Effector memory CD4-positive, alpha-beta T cell (primary cell): ENCODE measurements at places on chromosomes 11 and 22.

- DNase-seq: no peak
Measured at GRCh38 chr11:34203377-34203871, 98.0 kb downstream of the NAT10 start.

- DNase-seq: no peak
Measured at GRCh38 chr22:35384527-35384926, 3.6 kb downstream of the HMOX1 start.

GRCh38 chr11:127651175-127651887, 650.8 kb upstream of the KIRREL3 start:
- DNase-seq: no peak

DNA sequence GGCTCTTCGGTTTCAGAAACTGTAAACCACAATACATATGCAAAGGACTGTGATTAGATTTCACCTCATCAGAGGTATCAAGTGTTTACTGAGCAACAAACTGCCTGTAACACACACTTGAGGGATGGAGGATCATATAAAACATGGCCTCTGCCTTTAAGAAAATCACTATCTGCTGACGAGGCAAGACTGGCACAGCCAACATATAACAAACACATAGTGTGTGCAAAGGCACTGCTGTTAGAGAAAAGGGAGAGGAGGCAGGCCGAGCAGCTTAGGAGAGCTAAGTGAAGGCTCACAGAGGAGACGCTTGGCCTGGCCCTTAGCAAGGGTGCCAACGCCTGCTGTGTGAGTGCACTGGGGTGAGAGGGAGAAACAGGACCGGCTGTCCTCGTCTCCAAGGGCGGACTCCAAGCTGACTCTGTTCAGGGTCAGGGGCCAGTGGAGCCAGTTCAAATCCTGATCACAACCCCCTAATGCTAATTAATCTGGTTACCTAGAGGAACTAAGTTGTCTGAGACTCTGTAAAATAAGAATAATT, 48.2 kb downstream of the LRFN4 start:
- DNase-seq: no peak

GRCh38 chr11:64065712-64066111, 30.0 kb downstream of the FLRT1 start:
- DNase-seq: no peak

DNA sequence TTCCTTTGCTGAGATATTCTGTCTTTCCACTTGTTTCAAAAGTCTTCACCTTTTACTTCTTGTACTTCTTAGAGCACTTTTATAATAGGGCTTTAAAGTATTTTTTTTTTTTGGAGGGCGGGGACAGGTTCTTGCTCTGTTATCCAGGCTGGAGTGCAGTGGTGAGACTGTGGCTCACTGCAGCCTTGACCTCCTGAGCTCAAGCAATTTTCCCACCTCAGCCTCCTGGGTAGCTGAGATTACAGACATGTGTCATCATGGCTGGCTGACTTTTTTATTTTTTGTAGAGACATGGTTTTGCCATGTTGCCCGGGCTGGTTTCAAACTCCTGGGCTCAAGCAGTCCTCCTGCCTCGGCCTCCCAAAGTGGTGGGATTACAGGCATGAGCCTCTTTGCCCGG, 57.9 kb downstream of the DYNC2H1 start:
- no peak for DNase-seq

- no peak for DNase-seq
Measured at GRCh38 chr11:61181489-61181888, 20.3 kb upstream of the VPS37C start.

DNA sequence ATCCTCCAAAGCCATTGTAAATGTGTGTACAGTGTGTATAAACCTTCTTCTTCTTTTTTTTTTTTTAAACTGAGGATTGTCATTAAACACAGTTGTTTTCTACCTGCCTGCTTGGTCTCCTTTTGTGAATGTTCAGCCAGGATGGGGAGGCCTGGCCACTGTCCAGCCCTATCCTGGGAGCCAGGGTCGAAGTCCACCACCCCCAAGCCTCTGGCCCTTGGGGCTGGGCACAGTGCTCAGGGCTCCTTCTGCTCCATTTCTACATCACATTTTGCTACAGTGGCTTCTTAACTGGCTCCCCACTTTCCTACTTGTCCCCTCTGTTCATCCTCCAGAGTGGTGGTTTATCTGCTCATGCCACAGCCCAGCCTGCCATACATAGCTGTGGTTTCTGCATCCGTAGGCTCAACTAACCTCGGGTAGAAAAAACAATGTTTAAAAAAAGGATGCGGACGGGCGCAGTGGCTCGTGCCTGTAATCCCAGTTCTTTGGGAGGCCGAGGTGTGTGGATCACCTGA, 2.5 kb upstream of the SMARCB1 start:
- DNase-seq: no peak

DNA sequence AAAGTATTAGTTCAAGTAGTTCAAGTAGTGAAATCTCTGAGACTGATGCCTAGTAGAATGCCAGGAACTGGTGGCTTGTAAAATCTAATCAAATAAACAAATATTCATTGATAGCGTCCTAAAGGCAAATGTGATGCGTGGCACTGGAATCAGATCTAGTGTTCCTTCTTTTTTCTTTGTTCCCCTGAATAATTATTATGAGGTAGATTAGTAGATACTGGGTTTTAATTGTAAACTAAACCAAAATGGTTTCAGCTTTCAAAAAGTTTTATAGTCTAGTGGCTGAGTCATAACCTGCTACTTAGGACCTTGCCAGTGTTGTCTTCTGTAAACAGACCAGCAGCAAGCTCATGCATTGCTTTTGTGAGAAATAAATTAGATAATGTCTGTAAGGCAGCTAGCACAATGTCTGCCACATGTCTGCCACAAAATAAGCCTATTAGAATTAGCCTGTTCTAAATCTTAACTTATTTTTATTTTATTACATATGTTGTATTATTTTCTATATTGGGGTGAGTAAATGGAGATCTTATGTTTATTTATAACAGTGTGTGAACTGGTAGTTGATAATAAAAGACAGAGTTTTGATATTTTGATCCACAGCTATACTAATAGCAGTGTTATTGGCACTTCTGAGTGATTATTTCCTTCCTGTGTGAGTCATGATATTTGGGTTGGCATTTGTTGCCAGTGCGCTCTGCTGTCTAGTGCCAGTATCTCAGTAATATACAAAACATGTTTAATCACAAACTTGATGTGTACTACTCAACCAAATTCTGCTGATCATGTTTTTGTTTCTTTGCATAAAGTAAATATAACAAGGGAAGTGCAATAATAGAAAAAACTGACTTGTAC, 135.7 kb downstream of the TMEM135 start:
- no peak for DNase-seq

- DNase-seq: no peak
Measured at GRCh38 chr11:61034704-61035525, 63.4 kb downstream of the CD6 start.

GRCh38 chr11:62716206-62716605, 8.7 kb downstream of the GNG3 start:
- no peak for DNase-seq

GRCh38 chr11:1196516-1197391, 26.1 kb upstream of the MUC5B start:
- no peak for DNase-seq

DNA sequence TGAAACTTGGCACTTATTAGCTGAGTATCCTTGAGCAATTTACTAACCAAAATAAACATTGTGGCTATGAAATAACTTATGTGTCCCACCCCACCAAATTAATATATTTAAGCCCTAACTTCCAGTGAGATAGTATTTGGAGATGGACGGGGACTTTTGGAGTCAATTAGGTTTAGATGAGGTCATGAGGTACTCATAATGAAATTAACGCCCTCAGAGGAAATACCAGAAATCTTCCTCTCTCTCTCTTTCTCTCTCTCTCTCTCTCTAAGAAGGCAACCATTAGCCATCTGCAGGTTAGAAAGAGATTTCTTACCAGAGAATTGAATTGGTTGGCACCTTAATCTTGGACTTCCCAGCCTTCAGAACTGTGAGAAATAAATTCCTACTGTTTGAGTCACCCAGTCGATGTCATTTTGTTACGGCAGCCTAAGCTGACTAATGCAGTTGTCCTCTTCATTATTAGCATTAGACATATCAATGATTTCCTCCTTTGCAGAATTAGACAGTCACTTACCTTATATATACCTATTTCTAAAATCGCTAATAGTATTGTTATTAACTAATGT, 1284.0 kb downstream of the FAM181B start:
- no peak for DNase-seq

DNA sequence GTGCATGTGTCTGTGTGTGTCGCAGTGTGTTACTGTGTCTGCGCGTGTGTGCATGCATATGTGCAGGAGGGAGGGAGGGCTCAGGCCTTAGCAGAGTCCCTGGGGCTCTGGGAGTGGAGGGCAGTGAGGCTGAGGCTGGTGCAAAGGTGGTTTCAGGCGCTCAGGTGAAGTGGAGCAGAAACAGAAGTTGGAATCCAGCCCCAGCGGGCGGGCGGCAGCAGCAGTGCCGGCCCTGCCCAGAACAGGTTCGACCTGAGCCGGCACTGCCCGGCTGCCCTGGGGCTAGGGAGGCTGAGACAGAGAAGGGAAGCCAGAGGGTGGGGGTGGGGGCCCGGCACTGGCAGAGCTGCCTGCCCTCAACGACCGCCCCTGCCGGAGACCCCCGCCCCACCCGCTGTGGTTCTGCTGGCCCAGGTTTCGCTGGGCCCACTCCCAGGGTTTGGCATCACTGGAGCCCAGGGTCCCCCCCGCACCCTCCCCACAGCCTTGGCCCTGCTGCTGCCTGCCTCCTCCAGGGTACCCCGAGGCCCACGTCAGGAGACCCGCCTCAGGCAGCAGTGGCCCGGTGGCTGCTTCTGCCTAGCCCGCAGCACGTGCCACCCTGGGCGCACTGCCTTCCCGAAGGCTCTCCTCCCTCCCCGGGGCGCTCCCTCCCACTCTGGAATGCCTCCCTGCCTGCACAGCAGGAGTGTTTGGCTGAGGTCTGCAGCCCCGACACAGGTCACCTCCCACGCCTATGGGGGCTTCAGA, 13.3 kb downstream of the ASCL2 start:
- DNase-seq: no peak

GRCh38 chr11:18737642-18738041, 11.7 kb upstream of the IGSF22 start:
- DNase-seq: no peak

DNA sequence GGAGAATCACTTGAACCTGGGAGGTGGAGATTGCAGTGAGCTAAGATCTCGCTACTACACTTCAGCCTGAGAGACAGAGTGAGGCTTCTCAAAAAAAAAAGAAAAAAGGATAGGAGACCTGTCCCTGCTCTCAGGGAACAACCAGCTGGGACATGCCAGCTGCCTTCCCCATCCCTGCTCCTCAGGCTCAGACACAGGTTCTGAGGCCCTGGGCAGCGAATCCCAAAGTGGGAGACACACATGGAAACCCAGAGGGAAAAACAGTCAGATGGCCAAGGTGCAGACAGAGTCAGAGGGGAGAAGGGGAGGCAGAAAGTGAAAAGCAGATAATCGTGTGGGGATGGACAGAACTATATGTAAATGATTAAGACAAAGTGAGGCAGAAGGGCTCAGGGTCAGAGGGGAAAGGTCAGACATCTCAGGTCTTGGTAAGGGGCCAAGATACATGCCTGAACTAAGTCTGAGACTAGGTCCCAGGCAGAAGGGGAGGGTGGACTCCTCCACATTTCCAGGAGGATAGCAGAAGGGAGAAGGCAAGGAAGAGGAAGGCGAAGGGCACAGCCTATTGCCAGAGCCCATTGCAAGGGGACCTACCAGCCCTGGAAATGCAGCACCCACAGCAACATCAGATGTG, 14.2 kb downstream of the STARD10 start:
- no peak for DNase-seq

GRCh38 chr11:83438438-83438837, 152.3 kb upstream of the CCDC90B start:
- DNase-seq: no peak

DNA sequence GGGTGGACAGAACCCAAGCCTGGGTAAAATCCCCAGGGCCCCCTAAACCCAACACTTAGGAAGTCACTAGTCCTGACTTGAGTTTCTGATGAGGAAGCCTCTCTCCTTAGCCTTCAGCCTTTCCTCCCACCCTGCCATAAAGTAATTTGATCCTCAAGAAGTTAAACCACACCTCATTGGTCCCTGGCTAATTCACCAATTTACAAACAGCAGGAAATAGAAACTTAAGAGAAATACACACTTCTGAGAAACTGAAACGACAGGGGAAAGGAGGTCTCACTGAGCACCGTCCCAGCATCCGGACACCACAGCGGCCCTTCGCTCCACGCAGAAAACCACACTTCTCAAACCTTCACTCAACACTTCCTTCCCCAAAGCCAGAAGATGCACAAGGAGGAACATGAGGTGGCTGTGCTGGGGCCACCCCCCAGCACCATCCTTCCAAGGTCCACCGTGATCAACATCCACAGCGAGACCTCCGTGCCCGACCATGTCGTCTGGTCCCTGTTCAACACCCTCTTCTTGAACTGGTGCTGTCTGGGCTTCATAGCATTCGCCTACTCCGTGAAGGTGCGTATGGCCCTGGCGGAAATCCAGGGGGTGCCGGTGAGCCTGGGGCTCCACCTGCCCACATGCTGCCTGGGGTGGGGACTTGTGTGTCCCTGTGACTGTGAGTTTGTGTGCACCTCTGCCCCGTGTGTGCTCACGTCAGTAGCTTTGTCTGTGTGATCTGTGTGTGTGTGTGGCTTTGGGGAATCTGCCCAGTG, at the start of gene IFITM1:
Gene IFITM1 (plus strand): TSS at position 254 of the 767 bp plus-strand sequence. CDS start 131 bp downstream, at position 385.
- DNase-seq: peak; percentile 55

GRCh38 chr22:27635852-27636251, 165.7 kb downstream of the MN1 start:
- DNase-seq: no peak

DNA sequence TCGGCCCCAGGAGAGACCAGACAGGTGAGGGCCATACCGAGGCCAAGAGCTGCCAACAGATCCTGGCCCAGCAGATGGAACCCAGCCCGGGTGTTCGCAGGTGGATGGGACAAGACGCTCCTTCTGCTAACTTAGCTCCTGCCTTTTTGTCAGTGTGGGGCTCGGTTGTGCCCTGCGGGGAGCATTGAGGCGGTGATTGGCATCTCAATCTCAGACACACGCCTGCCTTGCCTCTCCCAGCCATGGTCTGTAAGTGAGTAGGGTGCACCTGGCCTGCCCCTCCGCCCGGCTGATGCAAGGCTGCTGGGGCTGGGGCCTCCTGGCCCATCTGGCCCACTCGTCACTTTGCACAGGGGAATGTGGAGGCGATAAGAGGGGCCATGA, 350.1 kb downstream of the TBC1D22A start:
- no peak for DNase-seq

GRCh38 chr11:72642043-72642883, 32.0 kb downstream of the PDE2A start:
- no peak for DNase-seq

DNA sequence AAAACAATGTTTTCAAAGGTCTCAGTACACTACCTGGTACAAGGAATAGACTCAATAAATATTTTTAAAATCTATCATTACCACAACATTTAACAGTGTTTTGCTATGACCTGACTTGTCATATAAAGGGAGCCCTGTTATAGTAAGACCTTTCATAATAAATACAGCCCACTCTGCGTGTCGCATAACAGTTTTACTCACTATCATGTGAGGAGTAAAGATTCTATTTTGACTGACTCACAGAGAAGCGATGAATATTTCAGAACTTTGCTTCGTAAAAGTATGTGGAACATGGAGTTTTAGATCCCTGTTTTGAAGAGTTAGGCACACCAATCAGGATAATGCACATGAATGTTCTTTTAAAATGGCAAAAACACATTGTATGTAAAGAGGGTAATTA, 531.2 kb downstream of the KCNA4 start:
- DNase-seq: no peak

GRCh38 chr22:17548010-17548755, 15.1 kb upstream of the SLC25A18 start:
- no peak for DNase-seq

- no peak for DNase-seq
Measured at GRCh38 chr22:28344918-28345703, 334.5 kb downstream of the TTC28 start.

GRCh38 chr11:96335388-96335787, 7.6 kb downstream of the MAML2 start:
- DNase-seq: no peak
